ENCODE measurements at places on chromosomes 5 and 9.

GRCh38 chr9:96367943-96368342 lies 15.6 kb downstream of the SLC35D2 start:
- DNase-seq = no peak

DNA sequence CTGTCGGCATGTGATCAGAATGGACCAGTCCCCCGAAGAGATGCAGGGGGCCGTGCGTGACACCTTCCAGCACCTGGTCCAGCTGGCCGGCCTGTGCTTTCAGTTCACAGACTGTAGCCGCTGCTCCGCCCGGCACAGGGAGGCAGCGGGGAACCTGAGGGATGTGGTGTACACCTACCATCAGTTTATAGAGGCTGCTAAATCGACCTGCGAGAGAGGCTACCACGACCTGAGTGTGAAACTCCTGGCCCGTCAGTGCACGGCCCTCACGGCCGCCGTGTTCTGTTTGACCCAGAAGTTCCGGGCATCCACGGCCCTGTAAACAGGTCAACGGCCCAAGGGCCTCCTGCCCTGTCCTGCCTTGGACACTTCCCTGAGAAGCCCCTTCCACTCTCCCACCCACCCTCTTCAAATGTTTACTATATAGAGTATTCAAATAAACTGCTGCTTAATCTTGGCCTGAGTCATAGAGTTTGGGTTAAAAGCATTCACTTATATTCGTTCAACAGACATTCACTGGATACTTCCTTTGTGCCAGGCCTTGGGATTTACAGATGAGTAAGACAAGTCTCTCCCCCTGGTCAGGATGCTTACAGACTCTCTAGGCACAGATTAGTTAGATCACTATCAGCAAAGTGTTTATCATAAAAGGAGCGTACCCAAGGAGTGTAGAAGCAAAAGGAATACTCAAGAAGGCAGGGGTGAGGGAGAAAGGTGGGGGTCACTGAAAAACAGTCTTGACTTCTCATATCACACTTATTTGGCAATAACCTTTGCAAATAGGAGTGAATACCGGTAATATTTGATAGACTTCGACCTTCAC lies 6.9 kb upstream of the TRMT10B start:
- DNase-seq = no peak

GRCh38 chr5:135862086-135862485 lies 27.6 kb downstream of the SLC25A48 start:
- no peak for DNase-seq

DNA sequence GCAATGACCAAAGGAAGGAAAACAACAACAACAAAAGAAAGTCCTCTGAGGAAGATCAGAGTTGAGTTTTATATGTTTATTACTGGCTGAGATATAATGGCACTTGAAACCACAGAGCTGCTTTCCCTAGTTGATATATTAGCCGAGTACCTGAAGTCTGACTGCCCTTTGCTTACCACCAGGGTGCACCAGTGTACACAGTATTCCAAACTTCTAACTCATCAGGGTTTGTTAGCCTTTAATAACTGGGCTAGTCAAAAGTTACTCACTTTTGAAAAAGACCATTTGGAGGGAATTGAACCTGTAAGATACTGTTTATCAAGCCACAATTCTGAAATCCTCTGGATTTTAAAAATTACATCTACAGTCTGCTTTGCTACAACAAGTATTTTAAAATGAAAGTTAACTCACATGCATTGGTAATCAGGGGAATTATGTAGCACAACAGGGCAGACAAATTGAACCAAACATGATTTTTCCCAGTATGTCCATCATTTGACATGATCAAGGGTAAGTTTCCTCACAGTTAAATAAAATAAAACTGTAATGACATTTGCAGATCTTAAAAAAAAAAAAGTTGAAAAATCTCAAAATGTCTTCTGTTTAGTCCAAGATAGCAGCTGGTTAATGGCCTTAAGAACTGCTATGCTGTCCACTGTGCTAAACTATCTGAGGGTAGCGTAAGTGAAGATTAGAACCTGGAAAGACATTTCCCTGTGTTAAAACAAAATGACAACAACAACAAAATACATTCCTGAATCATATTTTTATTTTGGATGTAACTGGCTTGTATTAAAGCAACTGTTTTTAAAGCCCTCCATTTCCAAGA lies 57.3 kb upstream of the C6 start:
- DNase-seq = no peak

- no peak for DNase-seq
Measured at GRCh38 chr5:36741128-36741527, 134.7 kb downstream of the SLC1A3 start.

DNA sequence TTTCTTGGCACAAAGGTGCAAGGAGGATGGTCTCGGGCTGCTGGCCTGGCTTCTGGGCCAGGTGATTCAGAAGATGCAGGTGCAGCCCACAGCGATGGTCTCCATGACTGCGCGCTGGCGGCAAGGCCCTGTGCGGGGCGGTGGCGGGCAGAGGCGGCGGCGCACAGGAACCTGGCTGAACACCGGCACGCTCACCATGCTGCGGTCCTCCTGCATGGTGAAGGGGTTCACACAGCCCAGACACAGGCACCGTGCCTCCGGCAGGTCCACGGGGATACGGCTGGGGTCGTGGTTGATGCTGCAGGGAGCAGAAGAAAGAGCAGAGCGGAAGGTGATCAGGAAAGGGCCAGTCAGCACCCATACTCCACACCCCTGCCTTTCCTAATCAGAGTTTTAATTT lies 4.8 kb downstream of the IL17B start:
- DNase-seq = no peak

DNA sequence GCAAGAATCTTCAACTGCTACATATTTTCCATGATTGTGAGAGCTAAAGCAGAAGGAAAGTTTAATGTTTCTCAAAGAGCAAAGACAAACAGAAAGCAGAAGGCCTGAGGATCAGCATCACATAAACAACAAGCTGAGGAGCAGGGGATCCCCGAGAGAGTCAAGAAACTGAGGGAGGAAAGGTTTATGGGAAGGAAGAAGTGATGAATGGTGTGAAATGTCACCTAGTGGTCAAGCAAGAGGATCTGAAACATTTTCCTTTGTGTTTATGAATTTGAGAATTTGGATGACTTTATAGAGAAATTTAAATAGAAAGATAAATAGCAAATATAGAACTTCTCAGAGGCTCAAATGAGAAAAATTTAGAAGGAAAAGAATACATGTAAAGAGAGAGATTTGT lies 481.9 kb downstream of the CHSY3 start:
- DNase-seq = no peak

DNA sequence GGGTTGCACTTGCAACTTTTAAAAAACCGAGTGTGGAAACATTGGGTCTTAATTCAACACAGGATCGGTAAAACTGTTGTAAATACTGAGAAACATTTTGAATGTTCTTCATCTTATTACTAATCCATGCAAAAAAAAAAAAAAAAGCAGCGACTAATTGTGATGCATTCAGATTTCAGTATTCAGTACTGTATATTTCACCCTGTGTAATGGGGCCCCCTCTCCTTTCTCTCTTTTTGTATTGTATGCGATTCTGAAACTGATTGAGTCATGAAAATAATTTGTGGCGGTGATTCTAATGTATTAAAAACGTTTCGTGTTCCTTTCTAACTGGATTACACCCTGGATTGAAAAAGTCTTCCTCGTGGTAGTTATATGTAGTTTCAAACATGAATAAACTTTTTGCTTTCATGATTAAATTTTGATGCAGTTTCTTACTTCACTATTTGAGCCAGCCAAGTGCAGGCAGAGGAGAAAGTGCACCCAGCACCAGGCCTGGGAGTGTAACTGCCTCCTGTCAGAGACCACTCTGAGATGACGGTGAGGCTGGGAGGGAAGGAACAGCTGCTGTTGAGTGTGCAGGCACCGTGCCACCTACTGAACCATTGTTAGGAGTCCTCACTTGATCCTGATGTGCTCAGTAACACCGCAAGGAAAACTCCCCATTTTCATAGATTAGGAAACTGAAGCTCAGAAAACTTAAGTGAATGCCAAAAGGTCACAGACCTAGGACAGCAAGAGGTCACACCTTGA lies 220.0 kb downstream of the PBX3 start:
- DNase-seq = no peak

- no peak for DNase-seq
Measured at GRCh38 chr9:121607434-121608167, 43.8 kb upstream of the DAB2IP start.

GRCh38 chr5:33637011-33637410 lies 196.2 kb downstream of the TARS1 start:
- DNase-seq = no peak

GRCh38 chr5:37825334-37825915 lies 14.4 kb downstream of the GDNF start:
- DNase-seq = no peak

DNA sequence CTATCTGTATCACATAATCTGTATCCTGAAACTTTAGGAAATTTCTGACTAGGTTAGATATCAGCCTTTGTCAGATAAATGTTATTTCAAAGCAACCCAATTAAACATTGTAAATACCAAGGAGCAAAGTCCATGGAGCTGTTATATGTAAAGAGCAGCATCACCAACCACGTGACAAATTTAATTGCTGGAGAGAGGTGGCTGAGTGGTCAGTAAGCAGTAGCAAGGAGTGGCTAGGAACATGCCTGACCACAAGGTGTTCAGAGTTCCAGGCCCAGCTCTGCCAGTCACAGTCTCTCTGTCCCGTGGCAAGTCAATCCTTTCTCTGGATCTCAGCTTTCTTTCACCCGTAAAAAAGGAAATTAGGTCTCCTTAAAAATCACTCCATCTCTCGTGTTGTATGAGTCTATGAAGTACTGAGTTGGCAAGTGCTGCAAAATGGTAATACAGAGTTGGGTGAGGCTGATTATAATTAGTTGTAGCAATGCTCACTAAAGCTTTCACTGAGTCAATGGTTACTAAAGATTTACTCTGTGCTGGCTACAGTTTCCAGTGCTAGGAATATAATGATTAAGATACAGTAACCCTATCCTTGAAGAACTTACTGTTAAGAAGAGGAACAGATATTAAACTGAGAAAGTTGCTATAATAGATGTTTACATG lies 166.1 kb downstream of the GNAQ start:
- no peak for DNase-seq

GRCh38 chr5:59178482-59178881 lies 595.6 kb downstream of the RAB3C start:
- DNase-seq = no peak

DNA sequence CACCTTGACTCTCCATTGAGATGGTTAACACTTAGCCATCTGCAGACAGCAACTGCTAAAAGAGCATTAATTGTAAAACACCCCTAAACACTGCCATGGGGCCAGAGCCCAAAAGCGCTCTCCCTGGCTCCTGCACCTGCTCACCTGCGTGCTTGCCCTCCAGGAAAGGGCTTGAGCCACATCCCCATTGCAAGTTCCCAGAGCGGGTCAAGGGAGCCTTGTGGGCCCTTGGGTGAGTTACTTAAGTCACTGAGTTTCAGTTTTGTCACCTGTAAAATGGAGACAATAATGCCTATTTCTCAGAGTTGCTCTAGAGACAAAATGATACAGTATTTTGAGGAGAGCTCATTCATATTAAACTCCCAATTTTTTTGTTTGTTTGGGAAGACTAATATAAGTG lies 967.8 kb downstream of the PTPRD start:
- DNase-seq = no peak

DNA sequence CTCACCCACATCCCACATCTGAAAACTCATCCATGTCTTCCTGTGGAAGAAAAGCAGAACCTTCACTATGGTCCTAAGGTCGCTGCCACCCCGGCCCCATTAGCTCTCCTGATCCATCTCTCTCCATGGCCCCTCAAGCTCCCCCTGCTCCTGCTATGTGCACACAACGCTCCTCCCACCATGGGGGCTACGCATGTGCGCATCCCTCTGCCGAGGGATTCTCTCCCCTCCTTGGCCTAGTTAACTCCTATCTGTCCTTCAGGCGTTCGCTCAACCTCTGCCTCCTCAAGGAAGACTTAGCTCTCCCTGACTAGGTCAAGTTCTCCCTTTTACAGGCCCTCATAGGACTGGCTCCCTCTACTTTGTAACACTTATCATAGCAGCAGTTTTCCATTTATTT lies 9.8 kb downstream of the AKNA start:
- no peak for DNase-seq

GRCh38 chr5:147348046-147348445 lies 113.2 kb downstream of the STK32A start:
- DNase-seq = no peak

- no peak for DNase-seq
Measured at GRCh38 chr5:4116834-4117233, 521.2 kb downstream of the IRX1 start.

- DNase-seq = no peak
Measured at GRCh38 chr9:18531136-18532065, 57.4 kb downstream of the ADAMTSL1 start.

GRCh38 chr5:100746730-100747129 lies 156.4 kb downstream of the ST8SIA4 start:
- DNase-seq = no peak

- no peak for DNase-seq
Measured at GRCh38 chr5:177475563-177476427, 2.4 kb upstream of the DBN1 start.

DNA sequence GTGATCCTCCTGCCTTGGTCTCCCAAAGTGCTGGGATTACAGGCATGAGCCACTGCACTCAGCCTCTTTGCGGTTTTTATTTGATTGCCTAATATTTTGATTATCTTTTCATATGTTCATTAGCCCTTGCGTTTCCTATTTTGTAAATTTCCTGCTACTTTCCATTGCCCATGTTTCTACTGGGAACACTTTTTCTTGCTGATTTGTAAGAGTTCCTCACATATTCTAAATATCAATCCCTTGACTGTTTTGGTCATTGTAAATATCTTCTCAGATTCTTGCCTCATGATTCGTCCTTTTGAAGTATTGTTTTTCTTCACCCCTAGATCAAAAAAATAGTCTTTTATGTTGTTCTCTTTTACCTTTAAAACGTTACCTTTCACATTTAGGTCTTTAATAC lies 37.9 kb upstream of the TTC1 start:
- DNase-seq = no peak

- no peak for DNase-seq
Measured at GRCh38 chr5:169754737-169755136, 117.7 kb downstream of the DOCK2 start.

DNA sequence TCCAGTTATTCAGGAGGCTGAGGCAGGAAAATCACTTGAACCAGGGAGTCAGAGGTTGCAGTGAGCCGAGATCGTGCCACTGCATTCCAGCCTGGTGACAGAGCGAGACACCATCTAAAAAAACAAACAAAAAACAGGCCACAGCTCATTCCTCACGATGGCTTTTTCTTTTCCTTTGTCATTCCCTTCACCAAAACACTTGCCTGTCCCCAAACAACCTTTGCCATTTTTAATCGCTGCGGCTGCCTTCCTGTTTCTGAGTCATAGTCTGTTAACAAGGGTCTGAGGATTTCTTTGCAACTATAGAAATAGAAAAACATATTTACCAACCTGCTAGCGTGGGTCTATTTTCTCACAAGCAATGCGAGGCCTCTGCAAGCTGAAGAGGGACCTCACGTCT lies 123.0 kb upstream of the FSTL4 start:
- DNase-seq = no peak

DNA sequence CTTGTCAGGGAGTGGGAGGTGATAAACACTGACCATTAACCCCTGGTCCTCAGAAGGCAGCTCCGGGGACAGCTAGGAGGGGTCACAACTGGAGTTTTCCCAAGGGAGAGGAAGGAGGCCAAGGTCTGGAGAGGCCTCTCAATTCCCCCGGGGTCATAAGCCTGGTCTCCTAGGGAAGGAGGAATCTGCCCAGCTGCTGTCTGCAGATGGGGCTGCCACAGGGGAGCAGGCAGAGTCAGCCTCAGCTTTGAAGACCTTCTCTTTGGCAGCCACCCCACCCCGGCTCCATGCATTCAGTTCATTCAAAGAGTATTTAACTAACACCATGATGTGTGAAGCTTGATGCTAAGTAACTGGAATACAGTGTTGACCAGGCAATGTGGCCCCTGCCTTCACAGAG lies 74.6 kb upstream of the HSPA9 start:
- no peak for DNase-seq

Data from activated CD4-positive, alpha-beta T cell treated with anti-CD3 and anti-CD28 coated beads, Interleukin-2, amount 50 U/mL, for 4 hours (primary cell).